ENCODE measurements at places on chromosomes 12 and 14. TPM values are rescaled to one million over a fixed set of nuclear protein-coding genes. Genes with fewer than 3 reads are reported as not detected.

- no peaks in the 10 kb centered on the region for H3K4me1 ChIP-seq
- no peak overlapping the region for H3K4me3 ChIP-seq
- H3K27ac ChIP-seq, result no peak overlapping the region
Observed at GRCh38 chr12:90020436-90020835, 311.8 kb upstream of the ATP2B1 start.

- H3K4me1 ChIP-seq, result no peaks in the 10 kb centered on the region
- no peak overlapping the region for H3K27ac ChIP-seq
- DNase-seq, result no peak
- H3K27me3 ChIP-seq, result no peaks in the 10 kb centered on the region
Observed at GRCh38 chr14:105627701-105628100, 101.3 kb downstream of the TMEM121 start.

DNA sequence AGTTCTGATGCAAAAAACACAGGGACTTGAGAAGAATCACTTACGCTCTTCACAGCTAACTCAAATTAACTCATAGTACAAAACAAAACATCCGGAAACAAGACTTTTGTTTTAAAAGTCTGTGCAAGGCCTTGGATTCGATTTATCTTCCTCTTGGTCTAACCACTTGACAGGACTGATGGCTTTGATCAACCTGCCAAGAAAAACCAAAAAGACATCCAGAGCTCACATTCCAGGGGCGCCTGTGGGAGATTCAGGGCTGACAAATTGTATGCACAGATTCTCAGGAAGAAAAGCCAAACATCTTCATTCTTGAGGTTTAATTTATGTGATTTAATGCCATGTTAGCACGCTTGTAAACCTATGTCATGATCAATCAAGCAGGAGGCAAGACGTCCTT lies 129.1 kb upstream of the TMCC3 start:
- H3K36me3 ChIP-seq, result no peaks in the 10 kb centered on the region
- no peak overlapping the region for H3K4me3 ChIP-seq
- DNase-seq, result no peak
- H3K27ac ChIP-seq, result no peak overlapping the region

DNA sequence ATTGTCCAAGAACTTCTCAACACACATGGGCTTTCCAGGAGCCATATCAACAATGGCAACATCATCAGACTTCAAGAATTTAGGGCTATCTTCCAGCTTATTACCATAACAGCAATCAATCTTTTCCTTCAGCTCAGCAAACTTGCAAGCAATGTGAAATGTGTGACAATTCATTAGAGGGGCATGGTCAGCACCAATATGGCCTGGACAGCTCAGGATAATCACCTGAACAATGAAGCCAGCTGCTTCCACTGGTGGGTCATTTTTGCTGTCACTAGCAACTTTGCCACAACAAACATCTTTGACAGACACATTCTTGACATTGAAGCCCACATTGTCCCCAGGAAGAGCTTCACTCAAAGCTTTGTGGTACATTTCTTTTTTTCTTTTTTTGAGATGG lies 5.9 kb upstream of the NEDD1 start:
- H3K4me1 ChIP-seq, result no peaks in the 10 kb centered on the region
- H3K27me3 ChIP-seq, result no peaks in the 10 kb centered on the region
- H3K4me3 ChIP-seq, result no peak overlapping the region
- no peak for DNase-seq

DNA sequence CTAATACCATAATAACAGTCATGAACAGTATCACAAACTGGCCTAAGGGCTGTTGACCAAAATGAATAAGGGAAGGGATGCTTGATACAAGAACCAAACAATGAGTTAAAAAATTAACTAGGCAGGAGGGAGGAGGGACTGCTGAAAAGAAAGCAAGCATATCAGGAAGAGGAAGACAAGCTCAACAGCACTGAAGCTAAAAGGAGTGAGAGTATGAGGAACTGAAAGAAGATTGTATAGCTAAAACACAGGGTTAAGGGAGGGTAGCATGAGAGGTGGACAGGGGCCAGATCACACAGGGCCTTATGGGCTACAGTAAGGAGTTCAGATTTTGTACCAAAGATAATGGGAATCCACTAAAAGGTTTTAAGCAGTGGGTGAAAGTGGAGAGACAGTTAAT lies 34.1 kb downstream of the ITGA7 start:
- no peaks in the 10 kb centered on the region for H3K27me3 ChIP-seq
- H3K36me3 ChIP-seq, result no peaks in the 10 kb centered on the region
- DNase-seq, result no peak
- H3K27ac ChIP-seq, result no peak overlapping the region
- no peaks in the 10 kb centered on the region for H3K4me1 ChIP-seq

GRCh38 chr14:68795597-68796417 lies 2.9 kb upstream of the ZFP36L1 start:
- peaks cover 3% of the 10 kb centered on the region for H3K4me1 ChIP-seq
- peaks cover 21% of the 10 kb centered on the region for H3K36me3 ChIP-seq
- peak overlapping the region; percentile 93 for H3K27ac ChIP-seq

DNA sequence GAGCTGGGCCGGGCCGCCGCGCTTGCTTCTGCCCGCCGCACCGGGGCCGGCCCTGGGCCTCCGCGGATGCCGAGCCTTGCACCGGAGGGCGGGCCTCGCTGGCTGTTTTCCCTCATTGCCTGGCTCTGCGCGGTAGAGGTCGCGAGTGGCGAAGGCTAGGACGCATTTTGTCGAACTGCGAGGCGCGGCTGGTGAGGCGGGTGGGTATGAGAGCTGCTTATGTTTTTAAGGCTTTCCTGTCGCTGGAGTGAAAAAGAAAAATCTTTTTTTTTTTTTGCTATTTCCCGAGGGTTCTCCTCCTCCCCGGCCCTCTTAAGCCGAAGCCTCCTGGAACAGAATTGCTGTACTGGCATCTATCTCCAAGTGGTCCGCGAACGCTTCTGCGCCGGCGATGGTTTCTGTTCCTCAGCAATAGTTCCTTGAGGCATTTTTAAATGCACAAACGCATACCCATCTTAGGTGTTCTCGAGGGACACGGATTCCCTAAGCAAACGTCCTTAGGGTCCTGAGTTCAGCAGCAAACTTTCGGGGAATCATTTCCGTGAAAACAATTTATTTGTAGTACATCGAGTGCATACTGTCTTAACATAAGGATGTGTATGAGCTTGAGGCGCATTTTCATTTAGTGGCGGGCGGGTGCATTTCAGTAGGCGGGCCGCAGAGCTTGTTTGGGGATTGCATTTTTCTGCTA lies 631 bp downstream of the RESF1 start:
- peaks cover 41% of the 10 kb centered on the region for H3K36me3 ChIP-seq
- no peak overlapping the region for H3K27ac ChIP-seq
- H3K27me3 ChIP-seq, result no peaks in the 10 kb centered on the region
- H3K4me3 ChIP-seq, result peak overlapping the region; percentile 97
- no peak for DNase-seq

GRCh38 chr12:105622220-105622619 lies 291.7 kb downstream of the C12orf75 start:
- H3K27ac ChIP-seq, result no peak overlapping the region
- no peaks in the 10 kb centered on the region for H3K4me1 ChIP-seq
- DNase-seq, result no peak
- H3K36me3 ChIP-seq, result no peaks in the 10 kb centered on the region
- no peaks in the 10 kb centered on the region for H3K27me3 ChIP-seq

GRCh38 chr14:22549981-22550673 lies 38.9 kb downstream of the DAD1 start:
- no peaks in the 10 kb centered on the region for H3K36me3 ChIP-seq
- peaks cover 12% of the 10 kb centered on the region for H3K4me1 ChIP-seq
- H3K27ac ChIP-seq, result no peak overlapping the region
- DNase-seq, result no peak
- H3K4me3 ChIP-seq, result no peak overlapping the region

GRCh38 chr12:26017484-26018211 lies 59.2 kb downstream of the RASSF8 start:
- H3K27ac ChIP-seq, result no peak overlapping the region
- no peak overlapping the region for H3K4me3 ChIP-seq
- no peaks in the 10 kb centered on the region for H3K4me1 ChIP-seq
- no peaks in the 10 kb centered on the region for H3K36me3 ChIP-seq
- no peaks in the 10 kb centered on the region for H3K27me3 ChIP-seq

DNA sequence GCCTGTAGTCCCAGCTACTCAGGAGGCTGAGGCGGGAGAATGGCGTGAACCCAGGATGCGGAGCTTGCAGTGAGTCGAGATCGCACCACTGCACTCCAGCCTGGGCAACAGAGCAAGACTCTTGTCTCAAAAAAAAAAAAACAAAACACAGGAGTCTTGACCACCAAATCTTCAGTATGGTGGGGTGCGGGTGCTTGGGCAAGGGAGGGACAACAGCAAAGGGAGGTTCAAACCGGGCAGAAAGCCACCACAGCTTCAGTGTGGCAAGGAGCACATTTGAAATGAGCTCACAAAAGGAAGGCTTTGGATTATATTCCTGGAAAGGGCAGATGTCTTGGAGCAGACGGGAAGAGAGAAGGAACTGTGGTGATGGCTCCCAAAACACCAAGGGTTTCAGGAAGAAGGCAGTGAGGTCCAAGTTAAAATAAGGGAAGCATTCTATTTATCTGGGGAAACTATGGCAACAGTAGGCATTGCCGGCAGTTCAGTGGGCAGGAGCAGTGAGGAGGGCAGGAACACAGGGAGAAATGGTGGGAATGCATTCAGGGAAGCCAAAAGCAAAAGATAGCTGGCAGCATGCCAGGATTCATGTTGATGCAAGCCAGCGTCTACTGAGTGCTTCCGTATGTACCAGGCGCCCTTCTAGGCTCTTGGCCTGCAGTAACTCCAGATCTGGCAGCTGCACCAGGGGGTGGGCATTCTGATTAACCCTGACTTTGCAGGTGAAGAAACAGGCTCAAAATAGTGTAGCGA lies 51.0 kb upstream of the SRSF5 start:
- DNase-seq, result no peak
- no peaks in the 10 kb centered on the region for H3K27me3 ChIP-seq

- 0 out of 3 replicates have a peak overlapping the region, but pooled peaks have one; percentile 11 for H3K4me3 ChIP-seq
- peaks cover 10% of the 10 kb centered on the region for H3K27me3 ChIP-seq
- DNase-seq, result peak; percentile 58
- no peaks in the 10 kb centered on the region for H3K4me1 ChIP-seq
Observed at GRCh38 chr12:118986050-118986449, 4.7 kb downstream of the SRRM4 start.

DNA sequence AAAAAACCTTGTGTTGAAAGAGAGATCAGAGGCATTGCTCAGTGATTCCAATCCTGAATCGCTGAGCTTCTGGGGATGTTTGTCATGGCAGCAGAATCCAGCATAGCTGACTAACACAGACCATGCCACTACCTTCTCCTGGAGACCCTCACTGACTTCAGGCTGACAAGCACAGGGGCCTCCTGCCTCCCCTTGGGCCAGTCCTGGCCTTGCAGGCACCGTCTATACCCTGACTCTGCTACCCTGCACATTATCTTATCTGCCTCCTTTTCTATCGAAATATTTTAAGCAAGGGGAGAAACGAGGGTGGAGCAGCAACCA lies 139.8 kb downstream of the KIF26A start:
- no peak overlapping the region for H3K4me3 ChIP-seq
- H3K27ac ChIP-seq, result no peak overlapping the region
- no peaks in the 10 kb centered on the region for H3K36me3 ChIP-seq
- no peaks in the 10 kb centered on the region for H3K27me3 ChIP-seq
- peak; percentile 12 for DNase-seq

- no peaks in the 10 kb centered on the region for H3K27me3 ChIP-seq
- H3K4me1 ChIP-seq, result peaks cover 2% of the 10 kb centered on the region
- no peak overlapping the region for H3K4me3 ChIP-seq
- no peak overlapping the region for H3K27ac ChIP-seq
- H3K36me3 ChIP-seq, result peaks cover 5% of the 10 kb centered on the region
Observed at GRCh38 chr14:48398675-48399282, 723.4 kb upstream of the MDGA2 start.

GRCh38 chr12:48671231-48671856 lies 10.7 kb downstream of the KANSL2 start:
- no peak overlapping the region for H3K27ac ChIP-seq
- DNase-seq, result no peak
- peaks cover 30% of the 10 kb centered on the region for H3K36me3 ChIP-seq
- no peaks in the 10 kb centered on the region for H3K4me1 ChIP-seq

- no peak overlapping the region for H3K4me3 ChIP-seq
- DNase-seq, result peak; percentile 43
- H3K4me1 ChIP-seq, result no peaks in the 10 kb centered on the region
- H3K27ac ChIP-seq, result no peak overlapping the region
Observed at GRCh38 chr12:127811988-127812387, 455.0 kb upstream of the TMEM132C start.

DNA sequence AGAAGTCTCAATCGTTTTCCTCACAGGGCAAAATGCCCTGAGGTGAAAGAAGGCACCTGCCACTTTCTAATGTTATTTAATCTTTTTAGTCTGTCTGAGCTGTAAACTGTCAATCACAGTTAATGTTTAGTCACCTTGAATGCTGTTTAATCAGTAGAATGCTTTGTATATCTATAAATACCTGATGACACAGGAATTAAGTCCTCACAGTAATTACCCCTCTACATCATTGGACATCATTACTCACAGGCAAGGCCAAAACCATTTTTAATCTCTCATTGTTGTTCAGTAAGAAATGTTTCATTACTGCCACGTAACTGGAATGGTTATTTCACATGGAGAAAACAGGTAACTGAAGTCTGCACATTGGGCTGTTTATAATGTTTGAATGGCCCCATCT lies 178.8 kb downstream of the EXOC5 start:
- peaks cover 15% of the 10 kb centered on the region for H3K36me3 ChIP-seq
- H3K4me3 ChIP-seq, result no peak overlapping the region
- no peak overlapping the region for H3K27ac ChIP-seq
- no peak for DNase-seq
- H3K4me1 ChIP-seq, result peaks cover 4% of the 10 kb centered on the region

Gene CMTM5
- total RNA-seq, result not detected

Gene RAD9B
- total RNA-seq, result 0.22 TPM

Gene KCNK10
- total RNA-seq, result 0.29 TPM

Gene AHSA1
- 190 TPM for total RNA-seq

Gene OTOGL
- 0.11 TPM for total RNA-seq

Gene PHETA1
- total RNA-seq, result 11.4 TPM

Data from H9 (cell line).